ENCODE measurements at places on chromosomes 1 and 21.

- no peak for DNase-seq
Measured at GRCh38 chr1:240401731-240402130, 210.2 kb downstream of the GREM2 start.

DNA sequence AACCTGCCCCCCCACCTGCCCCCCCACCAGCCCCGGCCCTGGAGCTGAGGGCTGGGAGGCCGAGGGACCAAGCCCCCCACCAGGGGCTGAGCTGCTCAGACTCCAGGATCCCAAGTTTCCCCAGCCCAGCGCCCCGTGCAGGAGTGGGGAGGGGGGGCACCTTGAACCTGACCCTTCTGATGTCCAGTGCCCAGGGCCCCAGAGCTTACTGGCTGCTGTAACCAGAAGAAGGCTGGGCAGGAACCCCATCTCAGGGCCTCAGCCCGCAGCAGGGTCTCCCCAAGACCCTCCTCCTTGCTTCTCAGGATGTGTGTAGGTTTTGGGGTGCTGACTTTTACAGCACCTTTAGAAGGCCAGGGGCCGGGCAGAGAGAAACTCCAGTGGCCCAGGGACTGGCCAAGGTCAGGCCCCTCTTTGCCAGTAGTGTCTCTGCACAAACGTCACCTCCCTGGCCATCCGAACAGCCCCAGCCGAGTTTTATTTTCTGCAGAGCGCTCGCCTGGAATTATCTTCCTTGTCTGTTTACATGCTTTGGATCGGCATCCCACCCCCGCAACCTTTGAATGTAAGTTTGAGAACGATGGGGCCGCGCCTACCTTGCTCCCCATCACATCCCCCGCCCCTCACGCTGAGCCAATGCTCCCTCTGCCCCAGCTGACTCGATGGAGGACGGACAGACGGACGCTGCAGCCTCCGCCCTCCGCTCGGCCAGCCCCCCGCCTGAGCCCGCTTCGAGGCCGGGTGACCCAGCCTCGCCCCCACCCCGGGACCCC, 70.1 kb upstream of the CASZ1 start:
- DNase-seq: peak; percentile 7

GRCh38 chr21:25115021-25115420, 492.3 kb downstream of the MRPL39 start:
- DNase-seq: no peak

DNA sequence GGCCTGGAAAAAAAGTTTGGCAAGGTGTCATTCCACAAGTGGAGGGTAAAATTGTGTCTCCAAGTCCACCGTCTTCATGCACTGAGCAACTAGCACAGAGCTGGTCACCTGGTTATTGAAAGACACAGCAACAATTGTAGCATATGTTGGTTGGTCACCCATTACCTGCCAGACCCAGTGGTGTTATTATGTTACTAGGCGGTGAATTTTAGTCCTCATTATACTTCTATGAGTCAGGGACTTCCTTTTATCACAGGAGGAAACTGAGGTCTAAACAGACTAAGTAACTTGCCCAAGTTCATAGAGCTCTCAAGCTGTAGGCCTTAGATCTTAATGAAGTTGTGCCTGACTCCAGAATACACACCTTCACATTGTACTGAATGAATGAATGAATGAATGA, 94.9 kb upstream of the VANGL1 start:
- no peak for DNase-seq

- DNase-seq: no peak
Measured at GRCh38 chr1:22875241-22875640, 97.4 kb downstream of the LACTBL1 start.

GRCh38 chr1:212254853-212255363, 30.3 kb upstream of the PPP2R5A start:
- DNase-seq: no peak

GRCh38 chr1:30330644-30331043, 392.7 kb downstream of the MATN1 start:
- no peak for DNase-seq

DNA sequence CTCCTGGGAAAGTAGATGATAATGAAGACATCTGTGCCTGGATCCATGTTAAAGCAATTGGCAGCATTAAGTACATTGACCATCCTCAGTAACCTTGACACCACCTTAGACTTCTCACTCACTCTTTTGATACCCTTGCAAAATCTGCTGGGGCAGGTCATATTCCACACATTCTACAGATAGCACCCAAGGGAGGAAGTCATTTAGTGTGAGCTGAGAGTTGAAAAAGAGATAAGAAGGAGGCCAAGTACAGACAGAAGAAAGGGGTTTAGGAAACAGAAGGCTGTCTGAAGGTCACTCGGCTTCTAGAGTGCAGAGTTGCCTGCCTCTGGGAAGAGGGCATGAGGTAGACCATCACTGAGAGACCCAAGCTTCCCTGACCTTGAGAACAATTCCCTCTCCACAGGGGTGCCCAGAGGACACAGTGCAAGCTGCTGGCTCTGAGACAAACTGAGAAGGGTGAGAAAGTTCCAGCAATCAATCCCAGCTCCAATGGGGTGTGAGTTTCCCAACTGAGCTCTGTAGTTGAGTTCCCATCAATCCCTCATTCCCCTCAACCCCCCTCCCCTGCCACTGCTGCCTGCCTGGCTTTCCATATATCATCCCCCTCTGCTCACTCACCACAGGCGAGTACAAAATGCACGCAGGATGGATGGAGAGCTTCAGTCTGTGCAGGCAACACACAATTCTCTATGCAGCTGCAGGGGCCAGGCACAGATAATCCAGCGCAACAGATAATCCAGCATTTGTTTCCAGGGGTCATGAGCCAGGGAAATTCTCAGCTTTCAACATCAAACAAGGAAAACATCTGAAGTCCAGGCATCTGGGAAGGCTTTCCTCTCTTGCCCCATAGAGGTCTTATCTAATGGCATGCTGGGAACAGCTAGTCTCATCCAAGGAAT, 7.4 kb upstream of the MOB3C start:
- DNase-seq: no peak

DNA sequence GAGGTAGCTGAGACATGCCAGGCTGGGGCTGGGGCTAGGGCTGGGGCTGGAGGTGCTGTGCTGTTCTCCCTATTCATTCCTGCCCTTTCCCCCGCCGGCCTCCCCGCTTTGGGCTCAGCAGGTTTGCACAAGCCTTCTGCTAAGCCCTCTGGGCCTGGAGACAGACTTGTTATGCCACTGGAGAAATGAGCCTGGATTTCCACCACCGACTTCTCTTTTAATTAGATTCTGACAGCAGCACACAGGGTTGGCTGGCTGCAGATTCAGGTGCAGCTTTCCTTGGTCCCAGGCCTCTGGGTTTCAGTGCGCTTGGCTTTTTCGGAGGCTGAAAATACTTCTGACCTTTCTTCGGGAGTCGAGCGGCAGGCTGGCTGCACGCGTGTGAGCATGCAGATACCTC, 71.5 kb upstream of the ACTL8 start:
- no peak for DNase-seq

DNA sequence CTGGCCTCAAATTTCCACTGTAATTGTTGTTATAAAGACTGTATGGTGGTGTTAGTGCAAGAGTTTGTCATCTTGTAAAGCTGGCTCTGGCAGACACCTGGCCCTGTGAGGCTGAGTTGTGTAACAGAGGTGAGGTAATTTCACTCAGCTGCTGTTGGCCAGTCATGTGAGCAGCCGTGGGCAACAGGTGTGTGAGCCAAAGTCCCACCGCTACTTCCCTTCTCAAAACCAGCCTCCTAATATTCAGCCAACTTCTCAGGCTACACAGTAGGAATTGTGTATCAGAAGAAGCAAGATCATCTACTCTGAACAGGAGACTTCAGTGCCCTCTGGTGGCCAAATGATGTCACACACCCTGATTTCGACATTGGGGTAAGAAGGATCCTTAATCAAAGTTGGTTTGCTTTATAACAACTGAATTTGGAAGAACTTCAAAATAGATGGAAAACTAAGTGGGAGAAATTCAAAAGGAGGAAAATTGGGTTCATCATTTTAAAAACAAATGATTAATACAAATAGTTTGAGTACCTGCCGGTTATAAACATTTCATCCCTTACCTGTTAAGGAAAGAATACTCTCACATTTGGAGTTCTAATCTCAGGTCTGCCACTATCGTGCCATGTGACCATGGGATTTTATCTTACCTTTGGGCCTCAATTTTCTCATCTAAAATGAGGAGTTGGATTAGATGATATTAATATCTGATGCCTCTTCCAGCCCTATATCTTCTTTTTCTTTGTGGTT, 2.6 kb upstream of the CREG1 start:
- peak; percentile 74 for DNase-seq
